T-cell (primary cell): ENCODE measurements at places on chromosomes 3 and 15. TPM values are rescaled to one million over a fixed set of nuclear protein-coding genes. Genes with fewer than 3 reads are reported as not detected.

NUP210 gene
- total RNA-seq, result 123 TPM

DNA sequence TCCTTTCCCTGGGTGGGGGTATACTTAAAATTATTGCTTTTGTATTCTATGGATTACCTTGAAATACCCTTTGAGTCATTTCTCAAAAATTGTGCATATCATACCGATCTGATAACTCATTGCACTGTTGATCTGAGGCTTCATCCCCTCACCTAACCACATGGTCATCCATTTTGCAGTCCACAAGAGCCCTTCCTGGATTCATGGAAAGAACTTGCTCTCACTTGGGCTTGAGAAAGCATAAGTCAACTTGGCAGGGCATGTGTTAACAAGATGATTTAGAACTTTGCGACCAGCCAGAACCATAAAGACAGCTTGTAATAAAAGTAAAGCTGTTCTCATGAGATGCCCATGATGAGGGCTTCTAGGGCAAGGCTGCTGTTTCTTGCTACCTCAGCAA lies 22.2 kb downstream of the MME start:
- no peak for DNase-seq

CYP8B1 gene
- 0.09 TPM for total RNA-seq

HEG1 gene
- 27.0 TPM for total RNA-seq

HDAC11 gene
- 7.0 TPM for total RNA-seq

GRCh38 chr15:62706317-62706716 lies 336.2 kb upstream of the TPM1 start:
- no peak for DNase-seq

DNA sequence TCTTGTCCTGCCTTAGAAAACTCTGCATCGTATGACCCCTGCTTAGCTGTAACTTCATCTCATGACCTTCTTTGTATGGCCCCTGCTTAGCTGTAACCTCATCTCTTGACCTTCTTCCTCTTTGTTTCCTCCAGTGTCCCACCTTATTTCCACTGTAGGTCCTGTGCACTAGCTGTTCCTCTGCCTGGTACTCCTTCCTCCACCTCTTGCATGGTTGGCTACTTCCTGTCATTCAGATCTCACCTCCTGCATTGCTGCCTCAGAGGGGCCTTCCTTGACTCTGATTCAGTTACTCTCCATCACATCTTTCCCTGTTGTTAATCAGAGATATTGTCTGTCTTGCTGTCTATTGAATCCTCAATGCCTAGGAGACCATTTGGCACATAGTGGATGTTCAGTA lies 63.2 kb downstream of the PDE8A start:
- DNase-seq, result no peak

GRCh38 chr3:102304550-102304949 lies 130.3 kb upstream of the ZPLD1 start:
- DNase-seq, result no peak

DNA sequence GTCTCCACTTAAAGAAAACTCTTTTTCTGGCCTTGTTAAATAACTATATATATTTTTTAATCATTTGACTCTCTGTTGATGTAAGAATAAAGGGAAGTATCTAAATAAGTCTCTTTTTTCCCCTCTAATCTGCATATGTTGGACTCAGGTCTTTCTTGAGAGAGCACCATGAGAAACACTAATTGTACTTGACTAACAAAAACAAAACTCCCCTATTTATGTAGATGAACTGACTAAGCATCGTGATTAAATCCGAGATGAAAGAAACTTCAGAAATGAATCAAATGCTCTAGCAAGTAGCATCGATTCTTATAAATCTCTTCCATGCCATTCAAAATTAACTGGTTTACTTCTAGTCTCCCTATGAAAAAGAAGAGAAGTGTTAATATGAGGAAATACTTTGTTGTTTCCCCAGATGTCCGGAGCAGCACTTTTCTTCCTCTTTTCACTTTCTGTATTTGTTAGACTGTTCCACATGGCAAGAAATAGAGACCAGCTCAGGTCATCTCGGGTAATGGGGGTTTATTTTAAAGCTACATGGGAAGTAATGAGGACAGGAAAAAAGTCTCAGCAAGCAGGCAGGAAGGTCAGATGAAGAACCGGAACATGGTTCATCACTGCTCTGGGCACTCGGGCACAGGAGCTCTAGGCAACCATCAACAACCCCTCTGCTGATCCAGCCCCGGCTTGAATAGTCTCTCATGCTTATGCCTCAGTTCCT lies 288.3 kb downstream of the CNTN6 start:
- no peak for DNase-seq

UQCC5 gene
- 4.9 TPM for total RNA-seq

GRCh38 chr3:89114841-89115223 lies 7.4 kb downstream of the EPHA3 start:
- no peak for DNase-seq

DNA sequence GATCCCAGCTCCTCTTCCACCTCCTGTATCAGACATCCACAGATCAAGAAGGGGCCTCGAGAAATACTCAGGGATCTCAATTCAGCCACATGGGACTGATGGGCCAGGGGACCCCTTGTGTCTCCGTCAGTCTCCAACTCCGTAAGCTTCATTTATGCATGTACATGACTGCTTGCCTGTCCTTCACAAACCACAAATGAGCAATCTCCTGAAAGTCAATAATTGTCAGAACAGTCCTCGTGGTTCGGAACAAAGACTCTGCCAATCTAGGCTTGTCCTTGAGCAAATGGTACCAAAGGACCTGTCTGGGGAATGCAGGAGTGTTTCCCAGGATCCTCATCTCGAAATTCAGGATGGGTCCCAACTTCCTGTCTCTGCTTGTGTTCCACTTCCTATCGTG lies 20.8 kb downstream of the SLC12A8 start:
- no peak for DNase-seq

DNA sequence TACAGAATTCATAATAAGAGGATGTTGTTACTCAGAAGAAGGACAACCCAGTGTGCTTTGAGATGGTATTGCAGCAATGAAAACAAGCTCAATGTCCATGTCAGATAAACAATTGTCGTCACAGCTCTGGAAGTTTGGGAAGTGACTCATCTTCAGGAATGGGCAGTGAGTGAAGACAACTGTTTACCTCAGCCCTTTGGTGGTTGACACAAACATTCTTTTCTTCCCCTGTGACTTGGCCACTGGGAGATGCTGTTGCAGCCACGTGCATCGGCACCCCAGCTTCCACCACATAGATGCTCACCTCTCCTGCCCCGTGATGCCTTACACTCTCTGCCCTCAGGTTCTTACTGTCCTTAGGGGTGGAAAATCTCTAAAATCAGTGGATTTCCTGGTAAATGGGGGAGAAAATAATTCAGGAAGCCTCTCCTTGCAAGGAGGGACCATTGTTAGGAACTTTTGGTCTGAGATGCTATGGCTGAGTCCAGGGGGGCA lies 114.1 kb upstream of the GALNT15 start:
- DNase-seq, result no peak
